Neuronal stem cell (in vitro differentiated cells): ENCODE measurements at places on chromosomes 11 and 22.
A peak's percentile ranks its signal among the peaks of the same experiment; 100 is the strongest.

- peaks cover 1% of the 10 kb centered on the region for H3K4me1 ChIP-seq
- no peaks in the 10 kb centered on the region for H3K36me3 ChIP-seq
- H3K27ac ChIP-seq, result no peak overlapping the region
- no peak for DNase-seq
- H3K4me3 ChIP-seq, result no peak overlapping the region
- H3K27me3 ChIP-seq, result no peaks in the 10 kb centered on the region
Measured at GRCh38 chr11:16153951-16154350, 202.4 kb downstream of the SOX6 start.

GRCh38 chr11:63919267-63920125 is 2.5 kb upstream of the RCOR2 start:
- peak; percentile 84 for DNase-seq
- peaks cover 37% of the 10 kb centered on the region for H3K4me1 ChIP-seq
- H3K4me3 ChIP-seq, result peak overlapping the region; percentile 16
- peaks cover 7% of the 10 kb centered on the region for H3K36me3 ChIP-seq
- H3K27me3 ChIP-seq, result no peaks in the 10 kb centered on the region

DNA sequence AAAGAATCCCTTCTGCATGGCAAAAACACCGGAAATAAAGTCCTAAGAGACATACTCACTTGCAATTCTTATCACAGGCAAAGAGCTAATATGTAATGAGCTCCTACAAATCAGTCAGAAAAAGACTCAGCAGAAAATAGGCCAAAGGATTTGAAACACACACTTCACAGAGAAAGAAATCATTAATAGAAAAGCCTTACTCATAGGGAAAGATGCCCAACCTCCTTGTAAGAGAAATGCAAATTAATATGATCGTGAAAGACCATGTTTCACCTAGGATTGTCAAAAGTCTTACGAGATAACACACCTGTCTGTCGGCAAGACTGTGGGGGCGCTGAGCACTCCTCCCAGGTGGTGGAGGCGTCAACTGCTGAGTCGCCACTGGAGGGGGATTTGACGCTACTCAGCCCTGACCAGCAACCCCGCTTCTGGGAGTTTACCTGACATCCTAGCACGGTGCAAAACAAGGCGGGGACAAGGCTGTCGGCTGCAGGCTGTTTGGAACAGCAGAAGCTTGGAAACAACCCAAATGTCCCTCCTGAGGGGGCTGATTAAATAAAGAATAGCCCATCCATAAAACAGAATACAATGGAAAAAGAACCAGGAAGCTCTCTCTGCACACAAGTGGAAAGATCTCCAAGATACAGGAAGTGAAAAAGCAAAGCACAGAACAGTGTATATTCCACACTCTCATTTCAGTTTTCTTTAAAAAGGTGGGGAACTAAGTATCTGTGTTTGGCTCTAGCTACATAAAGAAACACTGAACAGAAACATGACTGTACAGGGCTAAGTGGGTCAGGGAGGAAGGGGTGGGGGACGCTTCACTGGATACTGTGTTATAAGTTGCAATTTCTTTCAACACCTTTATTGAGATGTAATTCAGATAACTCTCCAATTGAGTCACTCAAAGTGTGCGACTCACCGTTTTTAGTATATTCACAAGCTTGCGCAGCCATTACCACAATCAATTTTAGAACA is 11.5 kb downstream of the CSNK1E start:
- H3K36me3 ChIP-seq, result peaks cover 95% of the 10 kb centered on the region
- no peak overlapping the region for H3K27ac ChIP-seq
- H3K4me3 ChIP-seq, result no peak overlapping the region
- H3K4me1 ChIP-seq, result no peaks in the 10 kb centered on the region
- DNase-seq, result no peak

GRCh38 chr11:2467695-2468055 is 22.9 kb downstream of the KCNQ1 start:
- no peaks in the 10 kb centered on the region for H3K4me1 ChIP-seq
- no peak overlapping the region for H3K27ac ChIP-seq
- DNase-seq, result no peak
- no peak overlapping the region for H3K4me3 ChIP-seq
- H3K27me3 ChIP-seq, result no peaks in the 10 kb centered on the region
- no peaks in the 10 kb centered on the region for H3K36me3 ChIP-seq

GRCh38 chr22:36933629-36934417 is 20.4 kb downstream of the CSF2RB start:
- no peaks in the 10 kb centered on the region for H3K27me3 ChIP-seq
- no peak overlapping the region for H3K4me3 ChIP-seq
- DNase-seq, result no peak
- no peak overlapping the region for H3K27ac ChIP-seq

DNA sequence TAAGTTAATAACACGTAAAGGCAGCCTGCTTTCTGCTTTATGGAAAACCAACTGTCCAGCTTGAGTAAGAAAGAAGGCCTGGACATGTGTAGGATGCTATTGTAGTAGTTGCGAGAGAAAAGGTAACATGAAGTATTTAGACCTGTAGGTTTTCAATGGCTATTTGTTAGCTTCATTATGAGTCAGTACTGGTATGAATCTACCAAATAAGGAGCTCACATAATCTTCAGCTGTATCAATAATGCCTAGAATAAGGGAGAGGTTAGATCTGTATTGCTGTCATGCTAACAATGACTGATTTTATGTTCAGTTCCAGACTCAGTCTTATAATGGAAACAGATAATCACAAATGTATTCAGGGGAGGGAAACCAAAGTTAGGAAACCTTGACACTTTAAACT is 550.3 kb downstream of the CNTN5 start:
- no peaks in the 10 kb centered on the region for H3K36me3 ChIP-seq
- DNase-seq, result no peak
- no peak overlapping the region for H3K4me3 ChIP-seq

- H3K27ac ChIP-seq, result no peak overlapping the region
- H3K27me3 ChIP-seq, result no peaks in the 10 kb centered on the region
- H3K4me1 ChIP-seq, result peaks cover 21% of the 10 kb centered on the region
Measured at GRCh38 chr11:27387362-27387761, 24.3 kb upstream of the CCDC34 start.

DNA sequence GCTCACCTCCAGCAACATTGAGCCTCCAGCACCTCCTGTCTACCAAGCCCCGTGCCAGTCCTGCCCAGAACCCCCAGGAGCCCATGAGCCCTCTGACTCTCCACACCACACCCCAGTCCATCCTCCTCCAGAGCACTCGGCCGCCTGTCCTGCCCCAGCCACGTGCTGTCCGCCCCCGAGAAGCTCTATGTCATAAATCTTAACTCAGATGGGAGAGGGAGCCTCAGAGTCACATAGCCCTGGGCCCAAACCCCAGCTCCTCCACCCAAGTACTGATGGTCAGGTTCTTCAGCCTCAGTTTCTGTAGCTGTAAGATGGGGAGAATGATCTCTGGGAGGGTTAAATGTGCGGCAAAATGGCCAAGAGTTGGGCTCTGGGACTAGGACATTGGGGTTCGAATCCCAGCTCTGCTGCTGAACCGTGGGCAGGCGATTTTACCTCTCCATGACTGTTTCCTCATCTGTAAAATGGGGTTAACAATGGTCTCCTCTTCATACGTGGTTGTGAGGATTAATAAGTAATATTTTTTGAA is 27.8 kb downstream of the CYTH4 start:
- peaks cover 3% of the 10 kb centered on the region for H3K36me3 ChIP-seq
- no peak overlapping the region for H3K4me3 ChIP-seq
- DNase-seq, result no peak
- H3K27ac ChIP-seq, result no peak overlapping the region
- no peaks in the 10 kb centered on the region for H3K27me3 ChIP-seq

- no peak overlapping the region for H3K27ac ChIP-seq
- no peaks in the 10 kb centered on the region for H3K27me3 ChIP-seq
- H3K4me3 ChIP-seq, result no peak overlapping the region
Measured at GRCh38 chr11:6362185-6362872, 27.9 kb upstream of the SMPD1 start.

DNA sequence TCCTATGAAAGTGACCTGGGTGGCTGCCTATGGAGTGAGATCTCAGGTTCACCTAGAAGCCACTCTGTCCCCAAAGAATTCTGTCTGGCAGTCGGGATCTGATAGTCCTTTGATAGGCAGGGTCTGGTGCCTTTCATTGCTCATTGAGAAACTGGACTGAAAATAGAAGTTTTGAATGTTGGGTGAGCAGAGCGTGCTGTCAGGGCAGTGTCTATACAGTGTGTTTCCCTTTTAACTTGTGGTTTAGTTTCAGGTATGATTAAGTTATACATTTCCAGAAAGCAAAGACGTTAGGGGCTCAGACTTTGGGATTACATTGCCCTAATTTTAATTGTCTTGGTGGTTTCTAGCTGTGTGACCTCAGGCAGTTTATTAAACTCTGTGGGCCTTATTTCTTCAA is 111.3 kb upstream of the PAX6 start:
- H3K4me1 ChIP-seq, result no peaks in the 10 kb centered on the region
- no peak overlapping the region for H3K4me3 ChIP-seq
- no peak for DNase-seq
- H3K36me3 ChIP-seq, result no peaks in the 10 kb centered on the region

DNA sequence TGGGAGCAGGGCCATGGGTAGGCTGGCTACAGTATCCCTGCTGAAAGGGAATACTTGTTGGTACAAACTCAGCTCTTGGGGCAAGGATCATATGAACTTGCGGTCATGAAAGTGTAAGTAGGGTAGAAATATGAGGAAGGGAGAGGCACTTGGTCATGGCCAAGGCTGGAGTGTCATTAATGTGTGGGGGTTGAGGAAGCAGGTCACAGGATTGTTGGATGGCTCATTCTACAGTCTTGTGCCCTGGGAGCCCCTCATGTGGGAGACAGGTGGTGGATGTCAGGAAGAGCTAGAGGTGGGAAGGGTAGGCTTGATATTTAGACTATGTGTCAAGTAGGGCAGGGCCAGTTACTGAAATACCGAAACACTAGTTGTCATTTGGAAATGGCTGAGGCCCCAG is 95.5 kb downstream of the RRM1 start:
- no peak for DNase-seq
- no peaks in the 10 kb centered on the region for H3K36me3 ChIP-seq
- peaks cover 2% of the 10 kb centered on the region for H3K4me1 ChIP-seq
- H3K4me3 ChIP-seq, result no peak overlapping the region
- no peak overlapping the region for H3K27ac ChIP-seq

DNA sequence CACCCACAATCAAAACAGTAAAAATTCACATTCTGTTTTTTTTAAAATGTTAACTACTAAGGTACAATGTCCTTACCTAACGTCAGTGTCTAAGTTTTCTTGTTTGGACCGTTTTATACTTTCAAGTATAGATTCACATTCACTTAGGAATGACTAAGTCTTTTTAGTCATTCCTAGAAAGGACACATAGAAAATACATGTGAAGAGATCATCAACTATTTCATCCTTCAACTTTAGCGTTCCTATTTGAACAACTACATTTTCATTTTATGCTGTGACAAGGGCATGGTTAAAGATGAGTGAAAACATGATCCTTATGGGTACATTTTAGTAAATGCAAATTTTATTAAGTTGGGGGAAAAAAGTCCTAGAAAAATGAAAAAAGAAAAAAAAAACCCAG is 62.8 kb downstream of the DDX10 start:
- H3K4me1 ChIP-seq, result no peaks in the 10 kb centered on the region
- no peak overlapping the region for H3K27ac ChIP-seq
- no peak for DNase-seq
- no peaks in the 10 kb centered on the region for H3K27me3 ChIP-seq
- peaks cover 2% of the 10 kb centered on the region for H3K36me3 ChIP-seq

DNA sequence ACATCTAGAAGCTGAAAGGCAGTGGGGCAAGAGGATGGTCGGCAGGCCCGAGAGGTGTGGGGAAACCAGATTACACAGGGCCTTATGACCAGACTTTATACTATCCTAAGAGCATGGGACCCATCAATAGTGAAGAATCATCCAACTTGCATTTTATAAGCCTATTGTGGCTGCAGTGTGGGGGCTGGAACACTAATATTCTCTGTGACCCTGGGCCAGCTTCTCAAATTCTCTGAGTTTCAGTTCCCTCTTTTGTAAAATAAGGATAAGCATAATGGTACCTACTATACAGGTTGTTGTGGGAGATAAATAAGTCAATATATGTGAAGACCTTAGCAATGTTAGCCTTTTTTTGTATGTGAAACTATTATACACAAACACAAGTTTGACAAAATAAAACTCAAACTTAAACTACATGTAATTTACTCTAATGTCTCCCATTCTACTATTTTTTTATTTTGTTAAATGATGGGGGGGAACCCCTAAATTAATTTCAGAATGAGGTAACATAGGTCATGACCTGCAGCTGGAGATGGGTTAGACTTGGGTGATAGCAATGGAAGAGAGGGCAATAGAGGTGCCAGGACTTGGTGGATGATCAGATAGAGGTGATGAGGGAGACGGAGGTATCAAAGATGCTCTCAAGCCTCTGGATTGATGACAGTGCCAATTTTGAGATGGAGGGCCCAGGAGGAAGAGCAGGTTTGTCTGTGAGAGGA is 30.1 kb downstream of the SMCO4 start:
- H3K4me3 ChIP-seq, result no peak overlapping the region
- H3K27ac ChIP-seq, result no peak overlapping the region
- peaks cover 7% of the 10 kb centered on the region for H3K4me1 ChIP-seq
- no peaks in the 10 kb centered on the region for H3K36me3 ChIP-seq

- no peaks in the 10 kb centered on the region for H3K27me3 ChIP-seq
- H3K27ac ChIP-seq, result peak overlapping the region; percentile 87
- no peaks in the 10 kb centered on the region for H3K4me1 ChIP-seq
- H3K36me3 ChIP-seq, result peaks cover 4% of the 10 kb centered on the region
- DNase-seq, result no peak
Measured at GRCh38 chr11:14499178-14499559, 442 bp downstream of the COPB1 start.

GRCh38 chr11:132961453-132961852 is 570.8 kb downstream of the OPCML start:
- no peak overlapping the region for H3K27ac ChIP-seq
- H3K36me3 ChIP-seq, result no peaks in the 10 kb centered on the region

- H3K27ac ChIP-seq, result no peak overlapping the region
- no peaks in the 10 kb centered on the region for H3K36me3 ChIP-seq
- H3K4me1 ChIP-seq, result no peaks in the 10 kb centered on the region
- DNase-seq, result no peak
Measured at GRCh38 chr11:35330931-35331330, 88.4 kb downstream of the SLC1A2 start.

DNA sequence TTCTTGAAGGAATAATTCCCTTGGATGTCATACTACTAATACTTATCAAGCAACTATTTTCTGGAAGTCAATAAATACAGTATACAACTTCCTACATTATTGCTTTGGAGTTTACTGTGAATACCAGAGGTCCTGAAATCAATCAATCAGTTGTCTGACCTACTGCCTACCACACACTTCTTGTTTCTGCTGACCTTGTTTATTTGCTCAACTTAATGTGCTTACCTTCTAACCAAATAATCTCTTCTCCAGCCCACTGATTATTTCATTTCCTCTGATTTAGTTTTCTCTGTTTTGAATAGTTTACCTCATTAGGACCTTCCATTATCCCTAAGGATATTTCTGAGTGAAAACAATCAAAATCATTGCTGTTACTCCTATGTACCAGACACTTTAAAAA is 523.6 kb upstream of the ARHGAP42 start:
- no peak for DNase-seq
- no peaks in the 10 kb centered on the region for H3K27me3 ChIP-seq
- no peak overlapping the region for H3K27ac ChIP-seq
- H3K4me1 ChIP-seq, result no peaks in the 10 kb centered on the region
- no peaks in the 10 kb centered on the region for H3K36me3 ChIP-seq
- no peak overlapping the region for H3K4me3 ChIP-seq
